ENCODE measurements at places on chromosomes 12 and 14. TPM values are rescaled to one million over a fixed set of nuclear protein-coding genes. Genes with fewer than 3 reads are reported as not detected.

The VWF gene
- polyA plus RNA-seq, result 11.0 TPM

GRCh38 chr14:90665321-90666000 is 150.8 kb downstream of the TTC7B start:
- DNase-seq, result no peak

DNA sequence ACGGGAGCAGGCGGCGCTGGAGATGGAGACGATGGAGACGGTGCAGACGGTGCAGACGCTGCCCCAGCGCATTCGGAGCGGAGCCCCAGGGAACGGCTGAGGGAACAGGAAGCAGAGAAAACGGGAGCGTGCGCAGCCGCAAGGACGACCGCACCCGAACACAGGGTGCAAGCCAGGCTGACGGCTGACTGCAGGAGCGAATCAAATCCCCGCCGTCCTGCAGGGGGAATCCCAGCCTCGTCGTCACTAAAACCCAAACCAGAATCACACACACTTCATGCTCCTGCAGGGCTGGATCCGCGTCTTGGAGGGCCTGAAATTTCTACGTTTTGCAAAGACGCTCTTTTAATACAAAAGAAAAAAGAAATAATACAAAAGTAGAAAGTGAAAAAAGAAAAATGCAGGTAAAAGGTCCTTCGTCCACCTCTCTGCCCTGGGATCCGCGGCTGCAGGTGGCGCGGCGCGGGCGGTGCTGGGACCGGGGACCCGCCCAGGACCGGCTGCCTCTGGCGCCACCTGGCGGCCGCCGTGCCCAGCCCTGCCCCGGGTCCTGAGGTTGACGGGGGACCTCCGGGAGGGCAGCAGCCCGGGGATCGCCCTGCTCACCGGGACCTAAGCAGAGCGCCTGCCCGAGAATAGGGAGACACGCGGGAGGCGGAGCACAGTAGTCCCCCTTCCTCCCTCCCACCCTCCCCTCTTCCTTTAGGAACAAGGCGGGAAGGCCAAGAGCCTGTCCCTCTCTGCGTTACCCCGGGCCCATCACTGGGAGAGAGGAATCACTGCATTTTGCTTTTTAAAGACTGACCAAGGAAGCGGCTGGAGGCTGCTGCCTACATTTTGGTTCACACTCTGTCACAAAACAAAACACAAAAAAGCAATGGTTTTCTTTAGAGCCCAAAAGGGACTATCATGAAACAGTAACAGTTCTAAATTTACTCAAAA is 20.1 kb downstream of the STX2 start:
- DNase-seq, result no peak

GRCh38 chr12:104026841-104027599 is 23.0 kb downstream of the GLT8D2 start:
- no peak for DNase-seq

- no peak for DNase-seq
These were observed 356.7 kb downstream of the ETNK1 start for GRCh38 chr12:22981711-22982110.

The MYH6 gene
- polyA plus RNA-seq, result 0.24 TPM

DNA sequence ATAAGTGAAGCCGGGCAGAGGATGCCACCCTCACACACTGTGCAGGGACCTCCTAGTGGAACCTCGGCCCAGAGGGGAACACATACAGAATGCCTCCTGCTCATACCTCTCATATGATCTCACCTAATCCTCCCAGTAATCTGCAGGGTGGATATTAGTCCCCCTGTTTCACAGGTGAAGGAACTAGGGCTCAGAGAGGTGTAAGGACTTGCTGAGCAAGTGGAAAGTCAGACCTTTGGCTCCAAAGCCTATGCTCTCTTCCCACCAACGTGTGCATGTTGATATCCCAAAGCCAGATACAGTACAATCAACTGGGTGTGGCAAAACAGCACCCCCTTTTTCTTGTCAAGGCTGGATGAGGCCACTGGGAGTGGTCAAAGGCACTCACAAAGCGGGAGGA is 4.2 kb downstream of the MYH6 start:
- DNase-seq, result no peak

GRCh38 chr14:102727336-102728095 is 49.7 kb upstream of the TRAF3 start:
- DNase-seq, result no peak

DNA sequence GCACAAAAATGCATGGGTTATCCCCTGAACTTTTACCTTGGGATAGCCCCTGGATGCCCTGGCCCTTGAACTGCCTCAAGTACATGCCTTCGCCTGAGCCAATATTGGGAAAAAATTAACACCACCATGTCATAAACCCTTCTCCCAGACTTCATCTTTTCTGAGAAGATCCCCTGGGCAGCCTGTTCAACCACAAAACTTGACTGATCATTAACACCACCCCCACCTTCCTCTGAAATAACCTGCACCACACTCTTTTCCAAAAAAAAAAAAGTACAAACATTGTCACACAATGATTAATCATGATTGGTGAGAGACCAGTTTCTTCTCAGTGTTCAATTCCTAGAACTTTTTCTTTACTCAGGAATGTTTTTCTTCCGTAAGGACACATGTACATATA is 217.9 kb downstream of the PAX9 start:
- DNase-seq, result no peak

The C14orf119 gene
- polyA plus RNA-seq, result 95.9 TPM

The CDC42BPB gene
- polyA plus RNA-seq, result 75.8 TPM

The AKAP3 gene
- polyA plus RNA-seq, result 3.9 TPM

Measured in left renal cortex interstitium (tissue), 4 donors.